ENCODE measurements at places on chromosomes 7 and 10. TPM values are rescaled to one million over a fixed set of nuclear protein-coding genes. Genes with fewer than 3 reads are reported as not detected.

Gene CREB5
- 2.0 TPM for total RNA-seq

Gene GATA3
- total RNA-seq: 8.4 TPM

Gene GRK5
- 12.8 TPM for total RNA-seq

Gene CUZD1
- total RNA-seq: 2.0 TPM

Gene SMIM30
- 51.4 TPM for total RNA-seq

DNA sequence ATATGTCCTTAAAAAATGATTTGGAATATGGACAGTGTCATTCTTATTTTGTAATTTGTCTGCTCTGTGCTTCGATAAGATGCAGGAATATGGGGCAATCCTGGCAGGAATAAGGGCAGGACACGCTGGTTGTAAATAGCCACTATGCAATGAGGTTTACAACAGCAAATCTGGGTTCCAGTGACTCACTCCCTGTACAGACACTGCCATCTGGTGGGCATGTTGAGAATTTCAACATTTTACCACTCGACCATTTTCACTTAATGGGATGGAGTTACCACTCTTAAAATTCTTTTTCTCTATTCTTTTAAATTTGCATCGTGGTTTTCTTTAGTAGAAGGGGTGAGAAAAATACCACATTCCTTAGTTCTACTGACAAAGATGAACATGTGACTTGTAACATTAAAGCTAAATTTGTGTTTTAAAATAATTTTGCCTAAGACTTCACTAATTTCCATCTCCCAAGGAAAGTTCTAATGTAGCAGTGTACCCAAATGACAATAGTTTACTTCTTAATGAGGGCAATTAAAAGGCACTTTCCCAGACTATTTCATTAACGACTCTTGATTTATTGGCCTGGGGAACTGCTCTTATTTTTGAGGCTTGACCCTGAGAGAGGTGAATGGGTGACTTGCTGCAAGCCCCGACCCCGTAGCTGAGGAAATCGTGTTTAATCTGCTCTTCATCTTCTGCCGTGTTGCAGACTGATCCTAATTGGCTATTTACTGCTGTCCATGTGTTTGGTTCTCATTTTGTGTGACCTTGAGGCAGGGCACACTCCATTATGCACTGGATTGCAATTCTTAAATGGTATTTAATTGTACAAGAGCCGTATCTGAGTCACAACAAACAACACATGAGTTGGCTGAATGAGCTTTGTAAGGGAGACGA, 173.6 kb upstream of the IMMP2L start:
- no peak overlapping the region for H3K4me3 ChIP-seq
- DNase-seq: peak; percentile 30
- peaks cover 3% of the 10 kb centered on the region for H3K27me3 ChIP-seq
- H3K27ac ChIP-seq: no peak overlapping the region

DNA sequence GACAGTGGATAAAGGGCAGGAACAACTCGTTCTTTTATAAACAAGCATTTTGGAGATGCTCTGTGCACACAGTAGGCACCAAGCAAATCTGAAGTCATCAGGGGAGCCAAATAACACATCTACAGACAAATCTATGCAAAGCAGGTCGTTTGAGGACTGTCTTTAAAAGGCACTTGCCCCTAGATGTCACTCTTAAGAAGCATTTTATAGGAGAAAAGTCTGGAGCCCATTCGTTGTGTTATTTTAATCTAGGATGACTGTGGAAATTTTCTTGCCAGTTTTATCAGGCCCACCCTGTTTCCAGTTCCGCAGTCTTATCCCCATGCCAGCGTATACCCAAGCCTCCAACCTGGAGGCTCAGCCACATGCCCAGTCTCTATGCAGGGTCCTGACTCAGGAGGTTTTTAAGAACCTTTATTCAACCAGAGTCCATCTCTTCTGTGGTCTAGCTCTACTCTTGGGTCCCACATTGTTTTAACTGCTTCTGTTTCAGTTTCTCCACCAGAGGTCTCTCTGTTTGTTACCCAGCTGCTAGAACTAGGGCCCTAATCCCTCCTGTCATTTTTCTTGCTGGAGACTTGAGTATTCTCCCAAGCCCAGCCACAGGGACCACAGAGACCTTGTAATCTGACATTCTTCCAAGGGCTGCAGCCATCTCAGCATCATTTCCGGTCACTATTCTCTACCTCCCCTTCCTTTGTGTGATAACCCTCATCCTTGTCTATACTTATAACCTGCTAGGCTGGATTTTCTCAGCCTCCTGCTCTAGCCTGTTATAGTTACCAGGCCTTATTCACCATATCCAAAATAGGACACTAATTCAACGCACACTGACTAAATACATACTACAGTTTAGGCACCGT, 26.7 kb downstream of the PIK3CG start:
- H3K36me3 ChIP-seq: peaks cover 50% of the 10 kb centered on the region
- DNase-seq: no peak
- no peaks in the 10 kb centered on the region for H3K27me3 ChIP-seq
- H3K4me3 ChIP-seq: no peak overlapping the region
- H3K4me1 ChIP-seq: peaks cover 40% of the 10 kb centered on the region

DNA sequence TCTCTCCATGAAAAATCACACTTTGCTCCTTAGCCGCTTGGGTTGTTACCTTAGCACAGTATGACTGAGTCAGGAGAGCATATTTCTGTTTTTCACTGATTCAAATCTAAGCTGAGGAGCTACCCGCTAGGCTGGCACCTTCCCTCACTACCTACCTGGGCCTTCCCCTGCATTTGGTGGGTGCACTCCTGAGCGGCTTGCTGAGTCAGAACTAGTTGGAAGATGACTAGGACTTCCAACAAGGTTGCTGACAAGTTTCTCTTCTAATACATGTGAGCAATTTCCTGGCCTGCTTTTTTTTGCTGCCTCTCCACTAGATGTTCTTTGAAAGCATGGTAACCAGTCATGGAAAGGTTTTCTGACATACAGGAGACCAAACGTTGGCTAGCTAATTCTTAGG, 43.8 kb upstream of the SEC61G start:
- no peaks in the 10 kb centered on the region for H3K36me3 ChIP-seq
- H3K27ac ChIP-seq: no peak overlapping the region
- no peak overlapping the region for H3K4me3 ChIP-seq
- no peak for DNase-seq
- H3K27me3 ChIP-seq: peaks cover 5% of the 10 kb centered on the region
- H3K4me1 ChIP-seq: no peaks in the 10 kb centered on the region

DNA sequence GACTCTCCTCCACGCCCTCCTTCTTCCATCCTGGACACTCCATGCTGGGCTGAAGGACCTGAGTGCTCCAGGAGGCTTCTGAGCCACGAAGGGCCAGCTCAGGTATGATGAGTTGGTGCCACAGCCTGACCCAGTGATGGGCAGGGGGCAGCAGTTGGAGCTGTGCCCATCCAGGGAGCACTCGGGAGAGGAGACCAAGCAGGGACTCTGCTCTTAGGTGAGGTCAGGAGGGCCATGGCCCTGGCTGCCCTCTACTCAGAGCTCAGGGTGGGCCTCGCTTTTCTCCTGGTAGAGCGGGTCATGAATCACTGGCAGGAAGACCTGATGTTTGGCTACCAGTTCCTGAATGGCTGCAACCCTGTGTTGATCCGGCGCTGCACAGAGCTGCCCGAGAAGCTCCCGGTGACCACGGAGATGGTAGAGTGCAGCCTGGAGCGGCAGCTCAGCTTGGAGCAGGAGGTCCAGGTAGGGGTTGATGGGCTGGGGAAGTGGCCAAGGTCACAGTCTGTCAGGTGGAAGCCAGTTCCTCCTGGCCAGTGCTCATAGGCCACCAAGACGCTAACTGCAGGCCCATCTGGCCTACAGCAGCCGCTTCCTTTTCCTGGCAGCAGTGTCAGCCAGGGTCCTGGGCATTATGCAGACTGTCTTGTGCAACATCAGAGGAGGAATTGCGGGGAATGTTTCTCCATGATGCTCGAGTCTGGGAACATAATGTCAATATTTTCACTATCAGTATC, 50.8 kb downstream of the ALOX5 start:
- peaks cover 40% of the 10 kb centered on the region for H3K4me1 ChIP-seq
- H3K4me3 ChIP-seq: no peak overlapping the region
- H3K27me3 ChIP-seq: no peaks in the 10 kb centered on the region
- H3K36me3 ChIP-seq: no peaks in the 10 kb centered on the region
- no peak for DNase-seq

DNA sequence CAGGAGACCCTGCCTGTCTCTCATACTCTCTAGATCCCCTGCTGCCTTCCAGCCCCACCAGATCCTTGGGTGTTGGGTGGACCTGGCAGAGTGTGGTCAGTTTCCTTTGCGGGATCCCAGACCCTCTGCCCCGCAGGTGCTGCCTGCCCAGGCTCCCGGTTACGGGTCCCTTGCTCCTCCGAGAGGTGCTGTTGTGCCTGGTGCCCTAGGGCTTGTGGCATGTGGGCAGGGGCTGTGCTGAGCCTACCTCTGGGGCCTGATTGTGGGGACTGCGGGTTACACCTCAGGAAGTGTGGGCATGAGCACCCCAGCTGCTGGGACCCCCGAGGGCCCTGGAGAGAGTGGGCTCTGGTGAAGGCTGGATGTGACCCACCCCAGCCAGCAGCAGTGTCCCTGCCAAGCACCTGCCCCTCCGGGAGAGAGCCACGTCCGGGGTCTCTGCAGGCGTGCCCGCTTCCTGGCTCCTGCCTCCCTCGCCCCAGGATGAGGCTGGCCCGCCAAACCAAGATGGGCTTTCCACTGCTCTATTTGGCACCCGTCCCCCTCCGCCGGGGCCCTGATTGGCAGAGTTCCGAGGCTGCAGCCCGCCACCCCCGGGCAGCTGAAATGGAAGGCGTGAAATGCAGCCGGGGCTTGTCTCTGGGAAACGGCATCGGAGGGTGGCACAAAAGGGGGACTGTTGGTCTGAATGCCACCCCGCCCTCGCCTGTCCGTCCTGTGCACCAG, 17.0 kb downstream of the CLIP2 start:
- H3K27me3 ChIP-seq: peaks cover 15% of the 10 kb centered on the region
- peak overlapping the region; percentile 47 for H3K4me3 ChIP-seq
- H3K4me1 ChIP-seq: peaks cover 11% of the 10 kb centered on the region
- no peaks in the 10 kb centered on the region for H3K36me3 ChIP-seq
- H3K27ac ChIP-seq: no peak overlapping the region
- no peak for DNase-seq

- H3K36me3 ChIP-seq: no peaks in the 10 kb centered on the region
- H3K4me1 ChIP-seq: no peaks in the 10 kb centered on the region
- H3K4me3 ChIP-seq: no peak overlapping the region
- no peak for DNase-seq
- peaks cover 20% of the 10 kb centered on the region for H3K27me3 ChIP-seq
These were observed 28.9 kb upstream of the SLC26A5 start for GRCh38 chr7:103474956-103475355.

DNA sequence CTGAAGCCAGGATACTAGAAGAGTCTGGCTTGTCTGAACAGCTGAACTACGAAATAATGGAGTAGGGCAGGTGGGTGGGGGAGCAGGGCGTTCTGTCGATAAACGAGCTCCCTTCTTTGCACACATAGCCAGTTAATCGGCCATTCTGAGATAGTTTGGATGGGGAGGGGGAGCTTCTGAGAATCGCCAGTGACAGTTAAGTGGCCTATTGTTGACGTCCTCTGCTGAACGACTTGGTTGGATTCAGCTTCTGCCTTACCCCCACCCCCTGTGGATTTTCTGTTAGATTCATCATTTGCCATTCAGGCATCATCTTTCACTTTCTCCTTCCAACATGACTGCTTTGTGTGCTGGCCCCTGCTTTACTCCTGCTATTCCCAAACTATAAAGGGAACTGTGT, 520 bp downstream of the CPA5 start:
- H3K27me3 ChIP-seq: no peaks in the 10 kb centered on the region
- DNase-seq: no peak
- H3K4me3 ChIP-seq: no peak overlapping the region
- H3K4me1 ChIP-seq: peaks cover 4% of the 10 kb centered on the region
- H3K27ac ChIP-seq: no peak overlapping the region

DNA sequence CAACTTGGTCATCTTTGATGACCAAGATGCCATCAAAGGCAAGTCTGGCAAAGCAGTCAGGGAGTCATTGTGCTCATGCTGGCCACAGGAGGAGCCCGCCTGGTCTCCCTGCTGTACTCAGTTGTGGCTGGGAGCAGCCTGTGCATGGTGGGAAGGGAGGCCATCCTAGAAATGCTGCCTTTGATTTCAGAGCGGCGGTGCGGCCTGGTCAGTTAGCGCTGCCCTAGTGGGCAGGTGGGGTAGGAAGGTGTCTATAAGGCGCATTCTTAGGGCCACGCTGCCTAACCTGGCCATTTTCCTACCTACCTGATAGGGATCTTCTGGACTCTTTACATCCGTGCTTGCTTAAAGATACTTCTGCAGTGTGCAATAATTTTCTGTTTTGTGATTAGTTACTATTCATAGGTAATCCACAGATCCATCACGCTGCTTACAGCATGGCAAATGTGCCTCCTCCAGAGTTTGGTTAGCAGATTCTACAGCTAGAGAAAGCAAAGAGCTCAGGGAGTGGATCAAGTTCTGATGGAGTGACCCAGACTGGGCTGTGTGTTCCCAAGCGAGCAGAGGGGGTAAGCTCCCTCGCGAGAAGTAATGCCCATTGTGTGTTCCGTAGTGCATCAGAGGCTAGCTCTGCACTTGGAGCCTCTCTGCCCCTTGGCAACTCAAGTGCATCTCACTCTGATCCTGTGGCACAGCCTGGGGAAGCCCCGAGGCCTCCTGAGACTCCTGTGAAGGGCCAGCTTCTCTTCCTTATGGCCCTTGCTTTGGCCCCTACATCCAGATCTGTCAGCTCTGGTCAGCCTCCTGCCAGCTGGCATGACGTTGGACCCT, 970.1 kb upstream of the ZNF722 start:
- no peaks in the 10 kb centered on the region for H3K27me3 ChIP-seq
- no peak overlapping the region for H3K27ac ChIP-seq
- H3K4me1 ChIP-seq: no peaks in the 10 kb centered on the region
- no peak overlapping the region for H3K4me3 ChIP-seq
- DNase-seq: no peak

DNA sequence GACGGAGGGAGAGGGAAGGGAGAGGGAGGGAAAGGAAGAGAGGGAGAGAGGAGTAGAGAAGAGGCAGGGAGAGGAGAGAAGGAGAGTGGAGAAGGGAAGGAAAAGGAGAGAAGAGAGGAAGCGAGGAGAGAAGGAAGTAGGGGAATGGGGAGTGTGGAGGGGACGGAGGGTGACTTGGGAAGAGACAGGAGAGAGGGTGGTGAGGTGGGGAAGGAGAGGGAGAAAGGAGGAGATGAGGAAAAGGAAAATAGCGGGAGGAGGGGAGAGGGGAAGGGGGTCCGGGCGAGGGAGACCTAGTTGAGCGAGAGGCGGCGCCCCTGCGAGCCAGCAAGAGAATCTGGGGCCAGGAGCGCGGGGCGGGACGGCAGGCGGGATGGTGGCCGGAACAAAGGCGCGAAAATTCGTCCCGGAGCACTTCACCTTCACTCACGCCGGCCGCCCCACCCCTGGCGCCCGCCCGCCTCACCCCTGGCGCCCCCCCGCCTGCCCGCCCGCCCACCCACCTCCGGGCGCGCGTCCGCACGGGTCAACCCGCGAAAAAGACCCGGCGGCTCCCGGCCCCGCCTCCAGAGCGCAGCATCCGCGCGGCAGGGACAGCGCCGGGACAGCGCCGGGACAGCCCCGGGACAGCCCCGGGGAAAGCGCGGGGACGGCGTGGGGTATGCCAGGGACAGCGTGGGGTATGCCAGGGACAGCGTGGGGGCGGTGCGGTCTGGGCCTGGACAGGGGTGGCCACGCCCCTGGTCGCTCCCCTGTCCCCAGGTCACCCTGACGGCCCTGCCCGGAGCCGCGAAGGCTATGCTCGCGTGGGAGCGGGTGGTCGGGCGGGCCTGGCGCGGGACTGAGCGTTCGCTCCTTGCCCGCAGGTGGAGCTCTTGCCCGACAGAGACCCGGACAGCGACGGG, 4.2 kb downstream of the VSTM2A start:
- no peak overlapping the region for H3K27ac ChIP-seq
- H3K36me3 ChIP-seq: peaks cover 6% of the 10 kb centered on the region
- no peak overlapping the region for H3K4me3 ChIP-seq

Data from activated naive CD8-positive, alpha-beta T cell treated with anti-CD3 and anti-CD28 coated beads for 36 hours (primary cell).